Effector CD4-positive, alpha-beta T cell (primary cell): ENCODE measurements at places on chromosomes 1 and 21.

- DNase-seq, result no peak
These were observed 38.0 kb upstream of the RASAL2 start for GRCh38 chr1:178055779-178056471.

DNA sequence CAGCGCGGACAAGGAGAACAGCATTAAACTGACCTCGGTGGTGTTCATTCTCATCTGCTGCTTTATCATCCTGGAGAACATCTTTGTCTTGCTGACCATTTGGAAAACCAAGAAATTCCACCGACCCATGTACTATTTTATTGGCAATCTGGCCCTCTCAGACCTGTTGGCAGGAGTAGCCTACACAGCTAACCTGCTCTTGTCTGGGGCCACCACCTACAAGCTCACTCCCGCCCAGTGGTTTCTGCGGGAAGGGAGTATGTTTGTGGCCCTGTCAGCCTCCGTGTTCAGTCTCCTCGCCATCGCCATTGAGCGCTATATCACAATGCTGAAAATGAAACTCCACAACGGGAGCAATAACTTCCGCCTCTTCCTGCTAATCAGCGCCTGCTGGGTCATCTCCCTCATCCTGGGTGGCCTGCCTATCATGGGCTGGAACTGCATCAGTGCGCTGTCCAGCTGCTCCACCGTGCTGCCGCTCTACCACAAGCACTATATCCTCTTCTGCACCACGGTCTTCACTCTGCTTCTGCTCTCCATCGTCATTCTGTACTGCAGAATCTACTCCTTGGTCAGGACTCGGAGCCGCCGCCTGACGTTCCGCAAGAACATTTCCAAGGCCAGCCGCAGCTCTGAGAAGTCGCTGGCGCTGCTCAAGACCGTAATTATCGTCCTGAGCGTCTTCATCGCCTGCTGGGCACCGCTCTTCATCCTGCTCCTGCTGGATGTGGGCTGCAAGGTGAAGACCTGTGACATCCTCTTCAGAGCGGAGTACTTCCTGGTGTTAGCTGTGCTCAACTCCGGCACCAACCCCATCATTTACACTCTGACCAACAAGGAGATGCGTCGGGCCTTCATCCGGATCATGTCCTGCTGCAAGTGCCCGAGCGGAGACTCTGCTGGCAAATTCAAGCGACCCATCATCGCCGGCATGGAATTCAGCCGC, 2.5 kb downstream of the S1PR1 start:
- DNase-seq, result peak; percentile 45

DNA sequence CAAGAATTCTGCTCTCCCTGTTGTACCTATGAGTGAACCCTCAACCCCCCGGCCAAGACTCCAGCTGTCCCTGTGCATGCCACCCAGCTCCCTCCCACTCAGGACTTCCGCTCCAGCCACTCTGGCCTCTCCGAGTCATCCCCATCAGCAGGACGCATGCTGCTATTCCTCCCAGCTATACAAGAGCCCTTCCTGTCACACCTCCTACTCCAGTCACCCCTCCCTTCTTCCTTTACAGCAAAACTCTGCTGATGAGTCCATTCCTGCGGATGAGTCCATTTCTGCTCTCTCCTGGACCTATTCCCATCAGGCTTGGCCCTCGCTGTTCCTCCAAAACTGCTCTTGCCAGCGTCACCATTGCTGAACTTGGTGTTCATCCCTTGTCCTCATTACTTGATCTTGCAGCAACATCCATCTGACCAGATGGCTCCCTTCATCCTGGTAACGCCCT, 42.2 kb downstream of the H3-3A start:
- DNase-seq, result no peak

- no peak for DNase-seq
These were observed 30.0 kb downstream of the KNCN start for GRCh38 chr1:46521414-46521813.

DNA sequence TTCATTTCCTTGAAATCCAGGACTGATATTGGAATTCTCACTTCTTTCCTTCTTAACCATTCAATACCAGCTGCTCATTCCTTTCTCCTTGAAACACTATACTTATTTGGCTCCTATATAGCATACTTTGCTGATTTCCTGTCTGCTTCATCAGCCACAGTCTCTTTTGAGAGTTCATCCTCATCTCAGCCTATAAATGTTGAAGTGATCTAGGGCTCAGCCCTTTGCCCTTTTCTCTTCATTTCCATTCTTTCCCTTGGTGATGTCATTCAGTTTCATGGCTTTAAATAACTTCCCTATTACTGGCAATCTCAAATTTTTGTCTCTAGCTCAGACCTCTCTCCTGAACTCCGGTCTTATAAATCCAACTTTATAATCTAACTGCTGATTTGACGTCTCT, 24.1 kb upstream of the RABGAP1L start:
- DNase-seq, result no peak

DNA sequence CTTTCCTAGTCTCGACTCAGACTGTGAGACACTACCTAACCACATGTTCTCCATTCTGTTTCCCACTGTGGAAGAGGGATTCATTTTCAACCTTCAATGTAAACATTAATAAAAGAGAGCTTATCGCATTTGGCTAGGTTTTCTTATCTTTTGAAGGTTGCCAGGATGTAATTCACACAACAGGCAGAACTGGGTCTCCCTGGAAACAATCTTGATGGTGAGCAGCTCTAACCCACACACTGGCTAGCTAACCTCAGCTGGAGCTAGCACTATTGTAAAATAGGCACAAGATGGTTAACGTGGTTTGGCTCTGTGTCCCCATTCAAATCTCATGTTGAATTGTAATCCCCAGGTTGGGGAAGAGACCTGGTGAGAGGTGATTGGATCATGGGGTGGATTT, 75.1 kb downstream of the ZSCAN20 start:
- no peak for DNase-seq

DNA sequence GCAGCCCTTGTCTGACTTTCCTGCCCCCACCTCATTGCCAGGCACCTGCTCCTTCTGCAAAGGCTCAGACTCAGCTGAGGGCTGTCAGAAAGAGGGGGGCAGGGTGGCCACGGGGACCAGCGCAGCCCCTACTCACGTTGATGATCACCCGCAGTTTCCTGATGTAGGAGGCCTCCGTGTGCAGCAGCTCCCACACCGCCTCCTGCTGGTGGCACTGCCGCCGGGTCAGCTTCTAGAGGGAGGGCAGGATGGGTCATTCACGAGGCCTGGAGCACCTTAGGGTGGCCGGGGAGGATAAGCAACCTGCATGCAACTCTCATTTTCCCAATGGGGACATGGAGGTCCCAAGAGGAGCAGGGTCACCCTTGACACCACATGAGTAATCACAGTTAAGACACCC, 6.4 kb upstream of the TNFRSF25 start:
- no peak for DNase-seq

- no peak for DNase-seq
These were observed 11.8 kb downstream of the SIM2 start for GRCh38 chr21:36710729-36711048.

- no peak for DNase-seq
These were observed 23.9 kb downstream of the ACOT11 start for GRCh38 chr1:54571803-54572541.

- DNase-seq, result no peak
These were observed 337.0 kb upstream of the NR5A2 start for GRCh38 chr1:199690496-199690895.

GRCh38 chr1:31295874-31296485, 608 bp downstream of the SNRNP40 start:
- DNase-seq, result no peak

DNA sequence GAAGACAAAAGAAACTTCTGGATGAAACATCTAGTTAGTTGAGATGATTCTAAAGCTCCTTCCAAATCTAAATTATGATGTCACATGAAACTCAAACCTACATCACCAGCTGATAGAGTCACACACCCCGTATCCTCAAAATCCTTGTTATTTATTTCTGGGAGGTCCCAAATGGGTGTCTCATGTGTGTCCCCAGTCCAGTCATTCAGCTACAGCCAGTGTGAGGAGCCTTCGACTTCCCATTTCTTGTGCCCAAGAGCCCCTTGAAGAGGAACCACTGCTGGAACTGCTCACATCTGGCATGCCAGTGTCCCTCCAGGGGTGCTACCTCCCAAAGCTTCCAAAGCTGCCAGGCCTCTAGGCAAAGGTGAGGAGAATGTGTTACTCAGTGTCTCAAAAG, 32.5 kb upstream of the KCNA3 start:
- no peak for DNase-seq

DNA sequence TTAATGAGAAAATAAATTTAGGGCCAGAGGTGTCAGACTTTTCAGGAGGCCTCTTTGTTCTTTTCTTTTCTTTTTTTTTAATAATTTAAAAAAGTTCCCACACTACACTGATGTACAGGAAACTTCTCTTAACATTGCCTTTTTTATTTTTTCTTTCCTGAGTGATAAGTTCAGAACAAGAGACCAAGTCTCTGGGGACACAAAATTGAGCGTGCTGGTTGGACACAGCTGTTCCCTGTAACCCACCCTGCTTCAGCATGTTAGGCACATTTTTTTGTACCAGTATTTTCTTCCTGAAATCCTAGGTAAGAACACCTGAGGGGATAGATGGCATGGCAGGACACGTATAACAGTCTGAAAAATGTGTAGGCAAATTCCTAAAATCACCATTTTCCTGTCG, 50.1 kb downstream of the PBX1 start:
- no peak for DNase-seq

GRCh38 chr1:29559056-29559455, 322.7 kb downstream of the PTPRU start:
- no peak for DNase-seq

DNA sequence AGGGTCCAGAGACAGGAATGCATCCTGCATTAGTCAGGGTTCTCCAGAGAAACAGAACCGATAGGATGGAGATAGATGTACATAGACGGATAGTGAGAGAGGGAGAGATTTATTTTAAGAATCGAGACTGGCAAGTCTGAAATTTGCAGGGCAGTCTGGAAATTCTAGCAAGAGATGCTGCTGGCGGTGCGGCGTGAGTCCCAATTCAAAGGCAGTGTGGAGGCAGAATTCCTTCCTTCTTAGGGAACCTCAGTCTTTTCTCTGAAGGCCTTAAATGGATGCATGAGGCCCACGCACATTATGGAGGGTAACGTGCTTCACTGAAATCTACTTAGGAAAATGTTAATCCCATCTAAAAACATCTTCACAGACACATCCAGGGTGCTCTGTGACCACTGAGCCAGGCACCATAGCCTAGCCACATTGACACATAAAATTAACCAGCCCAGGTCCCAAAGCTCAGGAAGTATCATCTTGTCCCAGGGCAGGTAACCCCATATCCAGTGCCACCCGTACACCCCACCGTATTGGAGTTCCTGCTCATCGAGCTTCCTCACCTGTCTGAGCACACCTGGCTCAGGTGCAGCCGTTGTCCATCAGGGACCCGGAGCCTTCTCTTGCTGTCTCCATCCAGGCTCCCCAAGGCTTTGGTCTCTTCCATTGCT, 9.7 kb upstream of the PKNOX1 start:
- DNase-seq, result no peak

DNA sequence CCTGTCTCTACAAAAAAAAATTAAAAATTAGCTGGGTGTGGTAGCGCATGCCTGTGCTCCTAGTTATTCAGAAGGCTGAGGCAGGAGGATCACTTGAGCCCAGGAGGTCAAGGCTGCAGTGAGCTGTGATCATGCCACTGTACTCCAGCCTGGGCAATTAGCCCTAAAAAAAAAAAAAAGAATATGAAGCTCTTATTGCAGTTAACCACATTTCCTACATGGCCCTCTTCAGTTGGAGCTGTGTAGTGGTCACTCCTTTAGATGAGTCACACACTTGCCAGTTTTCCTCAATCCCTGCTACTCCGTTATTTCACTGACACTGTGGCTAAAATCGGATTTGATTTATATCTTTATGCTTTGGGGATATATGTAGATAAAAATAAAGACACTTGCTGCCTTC, 11.8 kb downstream of the NFYC start:
- no peak for DNase-seq

DNA sequence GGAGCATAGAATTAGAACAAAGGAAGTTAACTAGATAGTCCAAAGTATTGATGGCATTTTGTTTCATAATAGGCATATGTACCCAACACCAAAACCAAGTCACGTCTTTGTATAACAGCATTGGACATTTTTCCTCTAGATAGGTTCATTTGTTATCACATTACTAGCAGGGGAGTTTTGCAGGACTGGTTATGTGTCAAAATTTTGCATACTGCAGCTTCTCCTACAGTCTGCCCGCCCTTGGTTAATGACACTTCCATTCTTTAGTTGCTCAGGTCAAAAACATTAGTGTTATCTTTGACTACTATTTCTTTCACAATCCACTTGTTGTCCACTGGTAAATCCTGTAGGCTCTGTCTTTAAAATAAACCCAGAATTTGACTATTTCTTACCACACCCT, 8.9 kb downstream of the CAPZA1 start:
- DNase-seq, result no peak

GRCh38 chr1:159646687-159647086, 59.1 kb downstream of the APCS start:
- no peak for DNase-seq

- DNase-seq, result peak; percentile 8
These were observed 17.6 kb downstream of the FCRL4 start for GRCh38 chr1:157580179-157580827.

DNA sequence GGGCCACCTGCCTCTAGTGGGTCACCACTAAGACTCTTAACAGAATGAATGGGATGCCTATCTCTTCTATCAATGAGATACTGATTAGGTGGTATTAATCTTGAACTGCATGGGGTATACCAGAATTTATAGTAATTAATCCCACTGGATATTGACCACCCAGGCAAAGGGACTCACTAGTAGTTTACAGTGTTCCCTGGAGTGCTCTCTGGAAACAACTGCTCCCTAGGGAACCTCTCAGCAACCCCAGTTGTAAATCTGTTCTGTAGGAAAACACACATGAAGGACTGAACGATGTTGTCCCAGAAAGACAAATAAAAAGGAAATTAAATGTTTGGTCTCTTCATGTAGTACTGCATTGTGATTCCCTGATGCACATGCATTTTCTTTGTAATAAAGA, 430.5 kb downstream of the HLX start:
- DNase-seq, result no peak

DNA sequence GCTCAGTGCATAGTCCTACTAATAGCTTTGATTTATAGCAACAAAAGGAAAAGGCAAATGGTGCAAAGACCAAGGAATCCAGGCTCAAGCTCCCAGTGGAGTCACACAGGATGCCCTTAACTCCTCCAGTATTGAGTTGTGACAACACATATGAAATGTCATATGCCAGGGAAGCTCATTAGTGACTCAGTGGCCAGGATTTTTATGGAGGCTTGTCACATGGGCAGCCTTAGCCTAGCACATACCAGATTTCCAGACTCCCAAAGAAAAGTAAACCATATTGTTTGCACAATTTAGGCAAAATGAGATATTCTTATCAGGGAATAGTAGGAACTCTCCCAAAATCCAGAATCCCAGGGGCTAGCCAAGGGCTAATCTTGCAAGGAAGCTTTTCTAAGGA, 129.2 kb downstream of the MAGI3 start:
- DNase-seq, result no peak
